ENCODE measurements at places on chromosomes 11 and 22.

DNA sequence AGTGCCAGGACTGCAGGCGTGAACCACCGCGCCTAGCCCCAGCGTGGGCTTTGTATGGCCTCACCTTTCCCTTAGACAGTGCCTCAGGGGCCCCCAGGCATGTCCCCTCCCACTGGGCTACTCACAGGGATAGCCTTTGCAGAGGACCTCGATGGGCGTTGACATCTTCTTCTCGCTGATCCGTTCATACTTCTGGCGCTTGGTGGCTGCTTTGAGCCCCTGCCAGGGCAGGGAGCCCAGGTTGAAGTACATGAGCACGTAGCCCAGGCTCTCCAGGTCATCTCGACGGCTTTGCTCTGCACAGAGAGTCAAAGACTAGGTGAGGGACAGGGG is 17.5 kb downstream of the CSNK1E start:
- DNase-seq, result no peak

- peak; percentile 88 for DNase-seq
Observed at GRCh38 chr11:35146074-35146521, 7.1 kb downstream of the CD44 start.

DNA sequence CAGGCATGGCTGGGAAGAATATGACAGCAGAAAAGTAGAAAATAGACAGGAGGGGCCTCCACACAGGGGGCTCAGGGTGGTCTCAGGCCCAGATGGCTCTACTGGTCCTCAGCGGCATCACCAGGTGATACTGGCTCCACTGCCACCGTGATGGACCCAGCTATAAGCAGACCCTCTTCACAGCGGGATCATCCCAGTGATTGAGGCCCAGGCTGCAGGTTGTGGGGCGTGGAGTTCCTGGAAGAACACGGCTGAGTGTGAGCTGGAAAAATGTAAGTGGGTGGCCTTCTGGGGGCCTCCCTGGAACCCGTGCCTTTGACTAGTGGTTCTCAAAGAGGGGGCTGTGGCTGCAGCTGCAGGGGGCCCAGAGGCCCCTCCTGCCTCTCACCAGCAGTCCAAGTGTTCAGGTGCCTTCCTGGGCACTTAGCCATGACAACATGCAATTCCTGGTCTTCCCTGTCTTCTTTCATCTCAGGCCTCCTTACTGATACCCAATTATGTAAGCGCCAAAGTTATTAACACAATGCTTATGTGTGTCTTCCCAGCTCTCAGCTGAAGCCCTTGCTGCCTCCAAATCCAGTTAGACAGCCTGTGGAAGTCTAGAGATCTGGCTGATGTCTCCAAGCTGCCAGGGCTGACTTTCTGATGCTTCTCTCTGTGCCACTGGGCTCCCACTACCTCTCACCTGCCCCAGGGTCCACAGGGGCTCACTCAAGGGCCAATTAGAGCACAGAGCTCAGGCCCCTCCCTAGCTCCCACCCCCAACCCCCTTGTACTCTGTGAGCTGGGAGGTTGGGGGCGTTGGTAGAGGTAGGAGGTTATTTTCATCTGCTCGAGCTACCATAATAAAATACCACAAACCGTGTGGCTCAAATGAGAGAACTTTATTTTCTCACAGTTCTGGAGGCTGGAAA is 110.1 kb upstream of the LMO1 start:
- DNase-seq, result no peak

- peak; percentile 64 for DNase-seq
Observed at GRCh38 chr11:75204685-75205563, 35.6 kb upstream of the TPBGL start.

- DNase-seq, result no peak
Observed at GRCh38 chr22:32202539-32203180, 2.2 kb downstream of the RFPL2 start.

DNA sequence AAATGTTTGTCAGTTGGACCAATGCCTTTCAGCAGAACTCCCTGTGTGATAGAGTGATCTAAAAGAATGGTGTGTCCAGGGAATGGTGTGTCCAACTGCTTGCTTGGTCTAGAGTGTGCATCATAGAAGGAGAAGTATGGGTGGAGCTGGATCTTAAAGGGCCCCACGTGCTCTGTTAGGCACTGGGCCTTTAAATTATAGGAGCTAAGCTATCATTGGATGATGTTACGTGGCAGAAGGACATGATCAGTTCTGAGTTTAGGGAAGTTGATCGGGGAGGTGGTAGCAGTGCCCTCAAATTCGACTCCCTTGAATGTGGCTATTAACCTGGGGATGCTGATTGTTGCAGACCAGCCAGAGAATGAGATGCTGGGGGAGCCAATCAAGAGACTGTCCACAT is 16.4 kb downstream of the STX3 start:
- no peak for DNase-seq

DNA sequence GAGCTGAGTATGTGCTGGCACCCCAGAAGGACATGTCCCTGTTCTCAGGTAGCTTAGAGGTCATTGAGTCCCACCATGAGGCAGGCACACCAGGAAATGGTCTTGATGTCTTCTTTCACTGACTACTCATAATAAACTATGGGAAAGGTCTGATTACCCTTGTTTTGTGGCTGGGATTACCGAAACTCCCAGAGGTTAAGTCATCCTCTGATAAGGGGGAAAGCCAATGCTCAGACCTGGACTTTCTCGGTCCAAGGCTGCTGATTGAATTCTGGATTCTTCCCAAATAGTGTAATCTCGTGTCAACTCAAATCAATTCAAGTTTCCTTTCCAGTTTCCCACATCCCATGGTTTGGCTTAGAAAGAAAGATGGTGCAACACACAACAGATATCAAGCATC is 3.7 kb upstream of the CD44 start:
- DNase-seq, result no peak
